Body of pancreas (tissue), 4 donors: ENCODE measurements at places on chromosomes 3 and 15. TPM values are rescaled to one million over a fixed set of nuclear protein-coding genes. Genes with fewer than 3 reads are reported as not detected.
A peak's percentile ranks its signal among the peaks of the same experiment; 100 is the strongest.

MASP1 gene
- total RNA-seq, result not detected

CLDN1 gene
- total RNA-seq, result 33.3 TPM

C3orf80 gene
- total RNA-seq, result 0.52 TPM

GRCh38 chr3:39644176-39644575 lies 165.2 kb upstream of the MYRIP start:
- no peak for DNase-seq

GRCh38 chr3:43181202-43181821 lies 75.4 kb upstream of the POMGNT2 start:
- no peak for DNase-seq

- no peak for DNase-seq
Measured at GRCh38 chr15:40944510-40945296, 8.6 kb upstream of the CHAC1 start.

DNA sequence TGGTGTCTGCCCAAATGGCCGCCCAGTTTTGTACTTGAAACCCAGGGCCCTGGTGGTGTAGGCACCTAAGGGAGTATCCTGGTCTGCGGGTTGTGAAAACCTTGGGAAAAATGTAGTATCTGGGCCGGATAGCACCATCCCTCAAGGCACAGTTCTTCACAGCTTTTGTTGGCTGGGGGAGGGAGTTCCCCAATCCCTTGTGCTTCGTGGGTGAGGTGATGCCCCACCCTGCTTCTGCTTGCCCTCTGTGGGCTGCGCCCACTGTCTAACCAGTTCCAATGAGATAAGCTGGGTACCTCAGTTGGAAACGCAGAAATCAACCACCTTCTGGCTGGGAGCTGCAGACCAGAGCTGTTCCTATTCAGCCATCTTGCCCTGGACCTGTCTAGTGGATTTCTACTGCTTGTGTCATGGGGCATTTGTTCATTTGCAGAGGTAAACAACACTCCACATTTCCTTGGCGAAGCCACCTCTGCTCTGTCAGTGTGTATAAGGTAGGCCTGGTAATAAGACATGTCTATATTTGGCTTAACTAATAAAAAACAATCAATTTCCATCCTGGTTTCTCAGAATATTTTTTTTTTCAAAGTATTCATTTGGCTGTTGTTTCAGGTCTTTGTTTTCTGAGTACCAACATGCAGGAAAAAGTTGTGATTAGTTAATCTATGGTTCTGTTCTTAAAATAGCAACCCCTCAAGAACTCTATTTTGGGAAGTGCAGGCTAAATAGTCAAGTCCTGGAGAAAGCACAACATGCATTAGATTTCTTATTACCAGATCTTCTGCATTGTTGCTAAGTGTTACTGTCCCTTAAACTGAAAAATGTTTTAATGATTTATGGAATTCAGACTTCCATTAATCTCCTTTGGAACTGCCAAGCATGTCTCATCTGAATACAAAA lies 304.3 kb downstream of the ZIC1 start:
- no peak for DNase-seq

- DNase-seq, result peak; percentile 40
Measured at GRCh38 chr15:58269455-58270414, 131.6 kb downstream of the AQP9 start.

DNA sequence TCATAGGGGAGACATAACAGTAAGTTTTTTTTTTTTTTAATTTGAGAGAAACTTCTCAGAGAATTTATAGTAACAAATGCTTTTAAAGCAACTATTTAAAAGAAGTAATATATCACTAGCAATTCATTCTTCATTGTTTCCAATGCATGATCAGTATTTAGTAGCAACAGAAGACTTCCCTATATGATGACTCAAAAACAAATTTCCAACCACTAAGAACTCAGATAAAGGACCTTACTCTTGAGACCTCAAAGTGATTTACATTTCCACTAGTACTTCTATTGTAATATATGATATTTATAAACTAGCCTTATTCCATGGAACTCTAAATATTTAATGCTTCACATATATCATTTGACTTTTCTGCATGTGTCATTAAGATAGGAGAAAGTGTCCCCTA lies 356.3 kb downstream of the ZBTB20 start:
- no peak for DNase-seq

GRCh38 chr3:27907929-27908328 lies 185.8 kb upstream of the EOMES start:
- DNase-seq, result no peak
